ENCODE measurements at places on chromosomes 16 and 17.

GRCh38 chr16:87661561-87661960 lies 59.3 kb downstream of the JPH3 start:
- DNase-seq: no peak

GRCh38 chr16:87822108-87822970 lies 47.0 kb downstream of the SLC7A5 start:
- no peak for DNase-seq

GRCh38 chr17:43342589-43342890 lies 56.3 kb upstream of the ARL4D start:
- no peak for DNase-seq

- no peak for DNase-seq
Measured at GRCh38 chr17:28395426-28395825, 10.6 kb downstream of the SLC46A1 start.

GRCh38 chr16:88558457-88559442 lies 11.5 kb upstream of the ZC3H18 start:
- peak; percentile 28 for DNase-seq

DNA sequence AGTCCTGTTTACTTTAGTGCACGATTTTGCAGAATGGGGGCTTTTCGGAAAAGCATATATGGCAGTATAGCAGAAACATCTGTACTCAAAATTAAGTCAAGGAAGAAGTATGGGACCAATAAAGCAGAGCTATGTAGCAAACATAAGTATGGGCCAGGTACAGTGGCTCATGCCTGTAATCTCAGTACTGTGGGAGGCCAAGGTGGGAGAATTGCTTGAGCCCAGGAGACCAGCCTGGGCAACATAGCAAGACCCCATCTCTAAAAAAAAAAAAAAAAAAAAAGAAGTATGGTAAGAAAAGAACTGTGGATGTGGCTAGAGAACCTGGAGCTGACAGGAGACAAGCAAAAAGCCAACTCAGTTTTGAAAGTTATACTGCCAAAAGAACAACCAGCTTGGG lies 36.1 kb downstream of the ZNF652 start:
- no peak for DNase-seq

DNA sequence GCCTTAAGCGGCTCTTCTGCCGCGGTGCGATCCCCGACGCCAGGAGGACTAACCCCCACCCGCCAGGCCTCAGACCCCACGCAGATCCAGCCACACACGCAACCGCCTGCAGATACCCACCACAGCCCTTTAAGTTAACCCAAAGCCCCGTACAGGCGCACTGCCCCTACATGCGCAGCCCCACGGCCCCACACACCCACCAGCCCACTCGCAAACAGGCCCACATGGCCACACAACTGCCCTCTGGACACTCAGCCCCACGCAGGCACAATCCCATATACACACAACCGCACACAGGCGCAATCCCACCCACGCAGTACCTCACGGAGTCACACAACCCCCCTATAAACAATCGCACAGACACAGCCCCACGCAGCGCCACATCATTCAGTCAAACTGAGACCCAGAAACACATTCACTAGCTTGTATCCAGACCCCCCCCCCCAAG lies 41.7 kb downstream of the RAI1 start:
- DNase-seq: no peak

DNA sequence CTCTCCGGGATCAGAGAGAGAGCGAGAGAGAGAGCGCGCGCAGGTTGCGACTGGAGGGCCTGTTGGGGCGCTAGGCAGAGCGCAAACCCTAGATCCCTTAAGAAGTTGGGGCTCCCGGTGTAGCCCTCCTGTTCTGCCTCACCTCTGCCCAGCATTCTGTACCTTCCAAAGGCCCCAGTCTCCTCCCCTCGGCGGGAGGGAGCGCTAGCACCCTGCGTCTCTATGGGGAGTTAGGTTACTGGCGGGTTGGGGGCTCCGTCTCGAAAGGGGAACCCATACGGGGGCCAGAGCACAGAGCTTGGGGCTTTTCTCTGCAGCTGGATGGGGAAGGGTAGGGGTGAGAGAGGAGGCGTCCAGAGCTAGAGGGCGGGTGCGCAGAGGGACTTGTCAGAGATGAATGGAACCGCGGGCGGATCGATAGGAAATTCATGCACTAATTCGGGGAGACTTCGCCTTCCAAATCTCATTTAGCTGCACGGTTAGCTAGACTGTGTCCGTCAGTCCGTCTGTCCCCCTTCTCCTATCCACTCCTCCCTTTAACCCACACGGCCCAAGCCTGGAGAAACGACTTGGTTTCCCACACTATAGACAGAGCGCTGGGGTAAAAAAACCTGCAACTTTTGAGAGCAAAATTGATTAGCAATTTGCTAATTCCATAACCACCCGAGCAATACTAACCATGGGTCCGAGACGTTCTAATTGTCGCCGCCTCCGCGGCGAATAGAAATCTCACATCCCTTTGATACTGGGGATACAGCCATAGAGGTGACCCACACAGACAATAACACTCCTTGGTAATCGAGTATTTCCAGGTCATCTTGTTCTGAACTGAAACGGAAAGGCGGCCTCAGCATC lies 693 bp upstream of the HOXB4 start:
- peak; percentile 58 for DNase-seq

DNA sequence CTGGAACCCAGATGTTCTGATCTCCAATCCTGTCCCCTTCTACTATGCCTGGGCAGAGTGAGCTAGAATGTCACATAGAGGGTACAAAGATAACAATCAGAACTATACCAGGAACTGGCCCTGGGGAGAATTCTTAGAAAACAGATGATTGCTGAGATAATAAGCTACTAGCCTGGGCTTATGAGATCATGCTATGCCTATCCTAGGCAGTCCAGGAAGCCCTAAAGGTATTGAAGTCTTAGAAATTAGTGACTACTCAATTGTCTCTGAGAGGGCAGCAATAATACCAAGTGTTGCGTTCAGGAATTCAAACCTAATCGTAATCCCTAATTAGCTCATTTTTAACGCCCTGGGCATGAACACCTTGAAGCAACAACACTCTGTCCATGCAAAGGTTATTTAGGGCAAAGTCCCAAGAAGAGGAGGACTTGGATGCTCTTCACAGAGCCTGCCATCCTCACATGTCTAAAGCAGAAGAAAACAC lies 77.1 kb downstream of the MMD start:
- no peak for DNase-seq

DNA sequence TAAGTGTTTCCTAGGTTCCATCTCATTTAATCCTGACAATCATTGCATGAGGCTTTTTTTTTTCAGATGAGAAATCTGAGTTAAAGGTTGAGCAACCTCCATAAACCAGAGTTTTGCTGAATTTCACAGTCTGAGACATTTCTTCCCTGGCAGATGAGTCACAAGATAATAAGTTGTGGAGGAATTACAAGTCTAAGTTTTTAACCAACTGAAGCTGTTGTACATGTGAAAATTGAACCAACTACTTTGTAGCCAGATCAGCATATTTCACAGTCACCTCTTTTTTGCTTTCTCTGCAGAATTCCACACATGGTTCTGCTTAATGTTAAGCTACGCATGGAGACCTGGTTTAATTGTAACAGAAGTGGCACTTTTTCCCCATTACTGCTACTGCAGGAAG lies 765.6 kb downstream of the CDH11 start:
- no peak for DNase-seq

GRCh38 chr17:52027081-52027480 lies 131.4 kb downstream of the CA10 start:
- no peak for DNase-seq

- no peak for DNase-seq
Measured at GRCh38 chr16:4954714-4955113, 3.4 kb upstream of the SEC14L5 start.

GRCh38 chr17:4172356-4172755 lies 29.4 kb downstream of the CYB5D2 start:
- no peak for DNase-seq

DNA sequence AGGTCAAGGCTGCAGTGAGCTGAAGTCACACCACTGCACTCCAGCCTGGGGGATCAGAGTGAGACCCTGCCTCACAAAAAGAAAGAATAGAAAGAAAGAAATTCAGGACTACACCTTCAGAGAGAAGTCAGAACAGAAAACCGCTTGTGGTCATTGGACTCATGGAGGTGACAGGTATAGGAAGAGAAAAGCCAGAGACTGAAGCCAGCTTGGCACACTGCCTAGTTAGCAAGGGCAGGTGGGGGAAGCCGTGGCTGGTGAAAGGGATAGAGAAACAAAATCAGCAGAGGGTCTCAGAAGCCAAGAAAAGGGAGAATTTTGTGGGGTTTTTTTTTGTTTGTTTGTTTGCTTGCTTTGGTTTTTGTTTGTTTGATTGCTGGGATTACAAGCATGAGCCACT lies 32.9 kb upstream of the SKAP1 start:
- peak; percentile 48 for DNase-seq

DNA sequence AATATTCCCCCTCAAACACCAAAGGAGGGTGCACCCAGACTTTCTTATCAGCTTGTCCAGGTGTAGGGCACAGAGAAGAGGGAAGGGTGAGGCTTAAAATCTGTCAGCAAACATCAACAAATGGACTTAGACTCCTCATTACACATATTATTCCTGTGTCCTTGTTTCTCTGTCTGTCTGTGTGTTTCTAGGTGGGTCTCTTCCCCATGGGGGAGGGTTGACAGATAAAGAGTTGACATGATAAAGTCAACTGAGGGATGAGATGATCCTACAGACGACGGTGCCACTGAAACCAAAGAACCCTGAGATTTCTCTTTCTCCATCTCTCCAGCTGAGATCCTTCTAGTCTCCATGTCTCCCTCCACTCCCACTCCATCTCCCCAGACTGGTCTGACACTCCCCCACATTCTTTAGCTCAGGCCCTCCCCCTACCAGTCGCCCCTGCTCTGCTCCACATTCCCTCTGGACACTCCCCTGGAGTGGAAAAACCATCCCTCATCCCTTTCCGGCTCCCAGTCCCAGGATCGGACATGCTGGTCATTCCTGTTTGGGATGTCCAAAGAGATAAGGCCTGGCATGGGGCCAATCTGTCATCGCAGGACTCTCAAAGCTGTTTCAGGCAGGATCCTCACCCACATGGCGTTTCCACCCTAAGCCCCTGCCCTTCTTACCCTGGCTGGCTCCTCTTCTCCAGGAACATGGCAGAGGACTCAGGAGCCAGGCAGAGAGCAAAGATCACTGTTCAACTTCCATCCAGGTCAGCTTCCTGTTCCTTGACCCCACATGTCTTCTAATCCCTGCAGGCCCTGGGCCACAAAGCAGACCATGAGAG lies 2.9 kb upstream of the ITGA3 start:
- DNase-seq: no peak

- no peak for DNase-seq
Measured at GRCh38 chr17:48603959-48604769, 622 bp downstream of the HOXB6 start.

- DNase-seq: peak; percentile 88
Measured at GRCh38 chr17:56913867-56914580, at the start of gene TRIM25. TSS of gene TRIM25 (minus strand) at chr17:56914049. CDS start at chr17:56913988, 61 bp downstream.

- DNase-seq: no peak
Measured at GRCh38 chr17:45261577-45262515, at the start of gene SPATA32. TSS of gene SPATA32 (minus strand) at chr17:45262094. CDS start at chr17:45262016, 78 bp downstream.

DNA sequence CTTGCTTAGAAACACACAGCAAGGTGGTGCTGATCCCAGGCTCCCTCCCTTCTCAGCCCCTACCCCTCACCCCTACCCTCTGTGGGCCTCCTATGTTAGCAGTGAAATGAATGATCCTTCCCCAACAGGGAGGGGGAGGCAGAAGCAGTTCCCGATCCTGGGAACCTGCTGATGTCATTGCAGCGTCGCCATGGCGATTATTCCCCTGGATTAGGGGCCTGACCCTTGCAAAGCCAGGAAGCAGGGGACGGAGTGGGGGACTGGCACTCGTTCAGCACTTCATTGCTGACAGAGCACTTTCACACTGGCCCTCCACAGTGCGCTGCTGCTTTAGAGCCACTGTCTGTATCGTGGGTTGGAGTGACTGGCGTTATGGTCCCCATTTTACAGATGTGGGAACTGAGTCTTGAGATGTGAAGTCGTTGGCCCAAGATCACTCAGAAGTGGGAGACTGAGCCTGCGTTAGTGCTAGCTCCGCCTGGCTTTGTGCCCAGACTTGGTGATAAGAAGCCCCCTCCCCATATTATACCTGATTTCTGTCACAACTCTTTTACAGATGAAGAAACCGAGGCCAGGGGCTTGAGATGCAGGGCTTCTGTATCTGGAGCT lies 26.6 kb downstream of the LASP1 start:
- DNase-seq: no peak

GRCh38 chr17:1868090-1868489 lies 38.3 kb downstream of the RPA1 start:
- no peak for DNase-seq

DNA sequence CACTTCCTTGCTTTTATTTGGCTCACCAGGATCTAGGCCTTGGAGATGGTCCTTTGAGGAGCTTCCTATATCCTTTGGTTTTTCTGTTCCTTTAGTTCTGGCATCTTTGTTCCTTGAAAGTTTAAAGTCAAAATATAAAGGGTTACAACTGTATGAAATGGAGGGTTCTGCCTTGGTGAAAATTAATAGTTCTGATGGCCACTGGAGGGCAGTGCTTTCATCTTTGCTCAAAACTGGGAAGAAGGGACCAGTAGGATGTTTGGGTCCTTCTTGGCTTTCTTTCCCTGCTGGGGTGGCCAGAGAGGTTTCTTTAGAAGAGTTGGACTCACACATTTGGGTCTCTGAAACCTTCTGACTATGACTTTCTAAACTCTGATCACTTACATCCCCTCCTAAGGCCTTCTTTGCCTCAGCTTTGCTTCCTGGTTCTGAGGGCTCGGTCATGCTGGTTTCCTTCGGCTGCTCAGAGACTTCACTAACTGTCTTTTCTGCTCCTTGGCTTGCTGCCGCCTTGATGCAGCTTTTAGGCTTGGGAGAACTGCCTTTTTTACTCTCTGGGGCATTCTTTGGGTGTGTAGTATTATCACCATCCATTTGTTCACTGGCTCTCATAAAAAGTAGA lies 10.9 kb upstream of the ITGA2B start:
- DNase-seq: no peak

- DNase-seq: no peak
Measured at GRCh38 chr17:78506454-78507309, 70.5 kb downstream of the DNAH17 start.

- DNase-seq: no peak
Measured at GRCh38 chr17:29581583-29582253, 7.7 kb downstream of the GIT1 start.

DNA sequence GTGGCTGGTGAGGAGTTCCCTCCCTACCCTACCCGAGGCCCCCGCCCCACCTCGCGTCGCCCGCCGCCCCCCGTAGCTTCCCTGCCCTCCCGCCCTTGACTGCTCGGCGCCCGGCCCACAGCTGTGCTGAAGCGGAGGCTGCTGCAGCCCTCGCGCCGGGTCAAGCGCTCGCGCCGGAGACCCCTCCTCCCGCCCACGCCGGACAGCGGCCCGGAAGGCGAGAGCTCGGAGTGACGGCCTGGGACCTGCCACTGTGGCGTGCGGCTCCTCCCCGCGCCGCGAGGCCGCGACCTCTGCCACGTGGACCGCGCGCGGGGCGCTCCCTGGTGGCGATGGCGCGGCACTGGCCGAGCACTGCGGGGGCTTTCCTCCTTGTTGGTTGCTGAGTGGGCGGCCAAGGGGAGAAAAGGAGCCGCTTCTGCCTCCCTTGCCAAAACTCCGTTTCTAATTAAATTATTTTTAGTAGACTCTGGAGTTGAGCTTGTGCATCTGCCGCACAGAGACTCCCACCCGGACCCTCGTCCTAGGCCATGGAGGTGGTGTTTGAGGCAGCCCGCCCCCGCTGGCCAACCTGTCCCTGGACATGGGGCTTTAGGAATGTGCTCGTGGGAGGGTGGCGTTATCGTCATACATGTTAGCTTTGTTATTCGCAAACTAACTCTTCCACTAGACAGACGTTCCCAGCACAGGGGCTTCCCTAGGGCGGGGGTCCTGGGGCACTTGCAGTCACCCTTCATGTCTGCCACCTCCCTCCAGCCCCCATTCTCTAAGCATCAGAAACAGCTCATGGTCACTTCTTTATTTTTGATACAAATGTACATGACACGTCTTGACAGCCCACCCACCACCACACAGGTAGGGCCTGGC lies 4.4 kb downstream of the TP53I13 start:
- DNase-seq: no peak

Measured in NCI-H1092 (cell line).